ENCODE measurements at places on chromosomes 5 and 9.

DNA sequence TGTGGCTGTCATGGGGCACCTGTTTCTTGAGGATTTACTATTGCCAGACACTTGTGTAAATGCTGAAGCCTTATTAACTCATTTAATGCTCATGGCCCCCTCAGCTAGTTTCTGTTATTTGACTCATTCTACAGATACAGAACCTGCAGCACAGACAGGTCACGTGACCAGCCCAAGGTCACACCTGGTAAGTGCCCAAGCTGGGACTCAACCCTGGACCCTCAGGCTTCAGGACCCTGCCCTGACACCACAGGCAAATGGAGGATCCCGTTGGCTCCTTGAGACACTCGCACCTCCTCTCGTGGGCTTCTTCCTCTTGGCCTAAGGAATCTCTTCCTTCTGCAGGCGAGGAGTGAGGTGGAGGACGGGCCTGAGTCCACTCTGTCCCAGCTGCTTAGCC lies 10.6 kb upstream of the NEURL1B start:
- no peak for DNase-seq

DNA sequence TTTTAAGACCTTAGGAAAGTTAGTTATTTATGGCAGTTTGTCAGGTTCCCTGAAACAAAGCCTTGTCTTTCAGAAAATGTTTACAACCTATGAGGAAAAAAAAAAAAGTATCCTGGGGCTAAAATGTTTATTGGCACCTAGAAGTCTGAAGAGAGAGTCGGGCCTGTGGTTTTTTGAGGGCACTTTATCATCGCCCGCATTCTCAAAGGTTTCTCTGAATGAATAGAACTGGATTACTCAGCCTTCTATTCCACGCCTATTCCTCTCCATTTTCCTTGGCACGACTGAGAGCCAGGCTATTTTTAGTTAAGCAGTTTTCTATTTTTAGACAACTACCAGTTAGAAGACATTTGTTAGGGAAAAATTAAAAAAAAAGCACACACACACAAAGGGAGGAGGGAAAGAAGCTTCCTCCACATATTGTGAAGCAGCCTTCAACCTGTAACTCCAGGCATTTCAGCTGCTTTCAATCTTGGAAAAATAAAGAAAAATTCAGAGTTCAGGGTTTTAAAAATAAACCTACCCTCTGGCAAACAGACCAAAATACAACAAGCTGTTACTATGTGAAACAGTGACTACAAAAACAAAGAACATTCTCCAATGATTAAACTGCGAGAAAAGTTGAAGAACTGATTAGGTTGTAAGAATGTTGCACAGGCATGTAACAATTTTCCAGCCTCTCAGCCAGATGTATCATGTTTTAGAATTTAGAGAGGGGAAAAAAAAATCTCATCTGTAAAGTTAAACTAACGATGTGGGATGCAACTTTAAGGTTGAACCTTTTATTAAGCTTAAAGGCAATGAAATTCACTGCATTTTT lies 97.0 kb downstream of the MEF2C start:
- no peak for DNase-seq

DNA sequence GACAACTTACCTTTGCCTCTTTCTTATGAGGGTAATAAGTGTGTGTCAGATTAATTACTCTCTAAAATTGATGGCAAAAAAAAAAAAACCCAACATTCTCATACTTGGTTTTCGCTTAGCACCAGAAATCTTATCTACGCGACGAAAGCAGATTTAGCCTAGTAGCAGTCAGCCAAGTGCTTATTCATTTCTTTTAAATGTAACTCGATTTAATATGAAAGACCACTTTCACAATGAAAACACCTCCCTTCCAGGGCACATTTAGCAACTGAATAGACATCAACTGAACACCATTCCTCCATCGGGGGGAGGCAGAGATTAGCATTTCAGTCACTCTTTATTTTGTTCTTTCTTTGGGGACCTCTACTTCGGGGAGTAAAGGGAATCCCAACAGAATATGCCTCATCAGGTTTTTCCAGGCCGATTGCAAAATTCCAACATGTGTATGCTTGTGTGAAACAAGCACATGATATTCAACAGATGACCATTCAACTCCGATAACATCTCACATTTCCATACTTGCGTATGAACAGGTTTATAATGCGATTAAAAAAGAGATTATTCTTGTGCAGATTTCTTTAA lies 124.1 kb upstream of the RETREG1 start:
- no peak for DNase-seq

DNA sequence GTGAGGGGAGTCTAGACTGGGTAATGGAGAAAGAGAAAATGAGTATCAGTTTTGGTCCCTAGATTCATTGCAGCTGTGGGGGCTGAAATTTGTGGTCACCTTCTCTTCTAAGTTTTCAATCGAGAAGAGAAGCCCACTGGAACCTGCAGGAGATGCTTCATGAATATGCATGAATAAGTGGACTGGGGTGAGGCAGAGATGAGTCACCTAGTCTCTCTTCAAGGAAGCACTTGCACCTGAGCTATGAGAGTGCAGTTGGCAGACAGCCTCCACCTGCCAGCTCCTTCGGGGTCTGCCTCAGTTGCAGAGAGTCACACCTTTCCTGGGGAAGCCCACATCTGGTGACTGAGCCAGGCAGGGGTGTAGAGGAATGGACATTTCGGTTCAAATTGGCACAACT lies 69.1 kb downstream of the ZNF366 start:
- DNase-seq: no peak

DNA sequence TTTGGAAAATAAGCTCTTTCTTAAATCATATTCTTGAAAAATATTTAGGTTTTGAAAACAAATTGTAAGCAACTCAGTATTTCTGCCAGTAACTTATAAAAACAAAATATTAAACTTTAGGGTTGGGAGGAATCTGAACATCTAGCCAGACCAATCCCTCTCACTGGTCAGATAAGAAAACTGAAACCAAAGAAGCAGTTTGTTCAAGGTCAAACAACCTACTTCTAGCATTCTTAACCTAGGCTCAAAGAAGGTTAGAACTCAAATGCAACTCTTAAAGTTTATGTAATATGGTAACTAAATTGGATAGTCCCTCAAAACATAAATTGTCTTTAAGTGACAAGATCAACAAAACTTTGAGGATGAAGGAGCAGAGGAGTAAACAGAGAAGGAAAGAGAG lies 374.9 kb upstream of the TNC start:
- no peak for DNase-seq

DNA sequence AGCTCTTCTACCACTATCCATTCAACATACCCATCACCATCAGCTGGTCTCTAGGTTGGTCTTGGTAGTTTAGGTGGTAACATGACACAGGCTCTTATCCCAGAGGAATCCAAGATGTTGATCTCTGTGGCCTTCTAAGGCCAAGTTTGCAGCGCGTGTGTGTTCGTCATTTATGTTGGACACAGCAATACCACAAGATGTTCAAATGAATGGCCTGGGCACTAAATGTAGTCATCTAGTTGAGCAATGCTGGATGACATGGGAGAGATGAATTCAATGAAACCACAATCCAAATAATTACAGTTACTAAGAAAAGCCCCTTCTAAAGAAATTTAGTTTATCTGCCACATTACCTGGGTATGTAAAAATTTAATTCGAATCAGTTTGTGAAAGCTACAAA lies 292.4 kb downstream of the MRPS30 start:
- DNase-seq: no peak

GRCh38 chr5:149503006-149503405 lies 48.2 kb downstream of the CSNK1A1 start:
- no peak for DNase-seq
